ENCODE measurements at places on chromosomes 4 and X. TPM values are rescaled to one million over a fixed set of nuclear protein-coding genes. Genes with fewer than 3 reads are reported as not detected.

KCNIP4 gene
- not detected for total RNA-seq

FAM47E gene
- total RNA-seq, result 0.18 TPM

UGT2B17 gene
- not detected for total RNA-seq

LRRC66 gene
- 0.36 TPM for total RNA-seq

NUDT11 gene
- 8.9 TPM for total RNA-seq

HSFX1 gene
- total RNA-seq, result 0.36 TPM

SSX2B gene
- not detected for total RNA-seq

TEX11 gene
- not detected for total RNA-seq

FOXO4 gene
- 5.3 TPM for total RNA-seq

EDA2R gene
- 6.3 TPM for total RNA-seq

TEX13C gene
- total RNA-seq, result not detected

ZNF185 gene
- 27.8 TPM for total RNA-seq

UVSSA gene
- 3.1 TPM for total RNA-seq

RHOH gene
- total RNA-seq, result not detected

AWAT2 gene
- total RNA-seq, result under 0.01 TPM

CFP gene
- 0.81 TPM for total RNA-seq

ARHGAP24 gene
- total RNA-seq, result 80.2 TPM

NUP62CL gene
- total RNA-seq, result not detected

DDIT4L gene
- total RNA-seq, result 5.4 TPM

BGN gene
- total RNA-seq, result 16.6 TPM

DCAF4L1 gene
- 0.09 TPM for total RNA-seq

TFE3 gene
- 16.4 TPM for total RNA-seq

GPR119 gene
- not detected for total RNA-seq

UGT2A1 gene
- total RNA-seq, result 0.27 TPM

ZNF157 gene
- total RNA-seq, result not detected

SERTM2 gene
- not detected for total RNA-seq

SULT1E1 gene
- total RNA-seq, result 8.5 TPM

PFKFB1 gene
- total RNA-seq, result not detected

BCORL1 gene
- 1.3 TPM for total RNA-seq

ACE2 gene
- total RNA-seq, result not detected

FHL1 gene
- 41.4 TPM for total RNA-seq

MAGEB2 gene
- not detected for total RNA-seq

WAS gene
- 0.09 TPM for total RNA-seq

TLL1 gene
- 7.4 TPM for total RNA-seq

CXCL9 gene
- not detected for total RNA-seq

WDR1 gene
- 557 TPM for total RNA-seq

CACNA1F gene
- total RNA-seq, result not detected

TENM3 gene
- 22.7 TPM for total RNA-seq

SYN1 gene
- total RNA-seq, result 0.09 TPM

DRD5 gene
- not detected for total RNA-seq

SLC49A3 gene
- total RNA-seq, result 3.3 TPM

PPP3CA gene
- 54.7 TPM for total RNA-seq

SSX2 gene
- total RNA-seq, result not detected

DHX15 gene
- 153 TPM for total RNA-seq

FAAH2 gene
- total RNA-seq, result 0.09 TPM

CSAG2 gene
- not detected for total RNA-seq

MXRA5 gene
- total RNA-seq, result not detected

CHIC2 gene
- 89.6 TPM for total RNA-seq

MGAT4D gene
- total RNA-seq, result not detected

CENPI gene
- total RNA-seq, result 9.5 TPM

CTAG2 gene
- not detected for total RNA-seq

RASSF6 gene
- not detected for total RNA-seq

ZNF630 gene
- 0.54 TPM for total RNA-seq

PCSK1N gene
- total RNA-seq, result not detected

PRRG1 gene
- 25.8 TPM for total RNA-seq

RAB9A gene
- 16.7 TPM for total RNA-seq

RTL9 gene
- total RNA-seq, result not detected

All from endothelial cell of coronary artery (primary cell).